ENCODE measurements at places on chromosomes 16 and 17.

DNA sequence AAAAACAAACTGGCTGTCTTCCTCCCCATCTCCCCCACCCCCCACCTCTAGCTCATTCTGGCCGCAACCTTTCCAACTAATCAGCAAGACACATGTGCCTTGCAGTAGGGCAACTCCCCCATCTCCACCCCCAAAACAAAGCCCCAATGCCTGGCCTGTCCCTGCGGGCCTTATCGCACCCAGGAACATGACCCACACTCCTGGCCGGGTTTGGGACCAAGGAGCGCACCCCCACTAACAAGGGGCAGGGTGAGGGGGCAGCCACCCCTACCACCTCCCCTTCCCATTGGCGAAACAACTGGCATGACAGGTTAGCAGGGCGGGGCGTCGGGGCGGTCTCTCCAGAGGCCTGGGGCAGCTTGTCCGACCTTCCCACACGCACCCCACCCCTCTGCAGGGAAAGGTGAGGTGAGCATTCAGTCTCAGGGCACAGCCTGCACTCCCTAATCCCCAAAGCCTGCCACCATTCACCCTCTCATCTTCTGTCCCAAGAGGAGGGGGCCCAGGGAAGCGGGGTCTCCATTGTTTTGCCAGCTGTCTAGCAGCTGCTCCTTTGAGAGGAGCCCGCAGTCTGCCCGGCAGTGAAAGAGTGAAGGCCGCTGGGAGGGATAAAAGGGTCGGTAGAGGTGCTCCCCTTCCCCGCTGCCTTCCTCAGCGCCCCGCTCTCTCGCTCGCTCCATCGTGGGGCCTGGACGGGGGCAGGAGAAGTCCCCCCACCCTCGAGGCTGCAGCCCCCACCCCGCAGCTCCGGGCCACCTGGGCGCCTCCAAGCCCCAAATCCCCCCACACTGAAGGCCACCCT lies 765 bp downstream of the MYO18A start:
- DNase-seq, result no peak

- no peak for DNase-seq
Observed at GRCh38 chr16:76371441-76371840, 94.2 kb downstream of the CNTNAP4 start.

DNA sequence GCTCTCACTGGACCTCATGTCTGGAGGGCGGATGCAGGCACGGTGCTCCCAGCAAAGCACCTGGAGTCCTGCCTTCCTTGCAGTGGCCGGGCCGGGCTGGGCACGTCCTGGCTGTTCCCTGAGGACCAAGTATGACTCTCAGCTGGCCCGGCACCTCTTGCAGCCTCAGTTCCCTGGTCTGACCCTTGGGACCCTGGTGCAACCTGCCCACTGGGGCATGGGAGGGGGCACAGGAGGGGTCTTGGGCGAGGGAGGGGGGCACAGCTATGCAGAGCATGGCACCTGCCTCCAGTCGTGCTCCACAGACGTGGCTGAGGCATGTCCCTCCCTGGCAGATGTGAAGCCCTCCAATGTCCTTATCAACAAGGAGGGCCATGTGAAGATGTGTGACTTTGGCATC lies 19.6 kb downstream of the MAP2K3 start:
- no peak for DNase-seq

- DNase-seq, result no peak
Observed at GRCh38 chr16:35797811-35798210, 2338.4 kb downstream of the TP53TG3F start.

DNA sequence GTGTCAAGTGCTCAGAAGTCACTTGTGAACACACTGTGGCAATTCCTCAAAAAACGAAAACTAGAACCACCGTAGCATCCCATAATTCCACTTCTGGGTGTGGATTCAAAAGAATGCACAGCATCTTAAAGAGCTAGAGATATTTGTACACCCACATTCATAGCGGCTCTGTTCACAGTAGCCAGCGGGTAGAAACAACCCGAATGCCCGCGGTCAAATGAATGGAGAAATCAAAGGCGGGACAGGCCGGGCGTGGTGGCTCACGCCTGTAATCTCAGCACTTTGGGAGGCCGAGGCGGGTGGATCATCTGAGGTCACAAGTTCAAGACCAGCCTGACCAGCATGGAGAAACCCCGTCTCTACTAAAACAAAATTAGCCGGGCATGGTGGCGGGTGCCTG lies 337.5 kb downstream of the SEC14L1 start:
- DNase-seq, result no peak

DNA sequence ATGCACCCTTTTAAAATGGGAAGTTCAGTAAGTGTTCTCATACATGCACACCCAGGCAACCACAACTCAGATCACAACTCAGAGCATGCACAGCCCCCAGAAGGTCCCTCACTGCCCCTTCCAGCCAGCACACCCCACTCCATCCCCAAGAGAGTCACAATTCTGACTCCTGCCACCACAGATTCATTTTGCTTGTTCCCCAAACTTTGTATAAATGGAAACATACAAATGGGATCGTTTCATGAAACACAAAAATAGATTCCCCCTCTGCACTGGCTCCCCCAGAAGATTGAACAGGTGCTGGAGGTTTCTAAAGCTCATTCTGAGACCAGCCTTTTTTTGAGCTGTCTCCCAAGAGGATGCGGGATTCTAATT lies 3.3 kb upstream of the TNFRSF13B start:
- no peak for DNase-seq

GRCh38 chr17:60888812-60889709 lies 211.4 kb downstream of the BCAS3 start:
- no peak for DNase-seq

- no peak for DNase-seq
Observed at GRCh38 chr17:82895087-82895486, 55.3 kb upstream of the ZNF750 start.

GRCh38 chr17:16872351-16873173 lies 99.4 kb downstream of the TNFRSF13B start:
- DNase-seq, result no peak

- no peak for DNase-seq
Observed at GRCh38 chr17:74150428-74151025, 53.0 kb upstream of the RPL38 start.
